ENCODE measurements at places on chromosomes 13 and 19.

DNA sequence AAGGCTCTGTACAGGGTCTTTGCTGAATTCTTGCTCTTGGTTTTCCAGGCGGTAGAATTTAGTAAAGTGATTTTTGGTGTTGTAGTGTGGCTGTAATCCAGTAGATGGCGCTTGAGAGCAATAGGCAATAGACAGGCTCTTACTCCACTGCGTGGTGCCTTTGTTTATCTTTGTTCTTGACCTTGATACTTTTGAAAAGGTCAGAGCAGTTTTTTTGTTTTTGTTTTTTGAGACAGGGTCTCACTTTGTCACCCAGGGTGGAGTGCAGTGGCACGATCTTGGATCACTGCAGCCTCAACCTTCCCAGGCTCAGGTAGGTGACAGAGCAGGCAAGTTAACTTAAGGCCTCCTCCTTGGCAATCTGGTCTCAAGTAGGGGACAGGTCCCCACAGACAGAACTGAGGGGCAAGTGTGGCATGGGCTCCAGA is 12.2 kb upstream of the LILRA5 start:
- H3K4me1 ChIP-seq, result peaks cover 9% of the 10 kb centered on the region
- no peaks in the 10 kb centered on the region for H3K36me3 ChIP-seq
- H3K4me3 ChIP-seq, result no peak overlapping the region

- H3K4me1 ChIP-seq, result peaks cover 7% of the 10 kb centered on the region
- peak overlapping the region; percentile 43 for H3K27ac ChIP-seq
- H3K27me3 ChIP-seq, result no peaks in the 10 kb centered on the region
- no peak for DNase-seq
- H3K4me3 ChIP-seq, result no peak overlapping the region
Measured at GRCh38 chr19:49860336-49861102, 6.9 kb downstream of the PNKP start.

GRCh38 chr19:13396250-13397080 is 109.8 kb downstream of the CACNA1A start:
- no peaks in the 10 kb centered on the region for H3K4me1 ChIP-seq
- no peak overlapping the region for H3K27ac ChIP-seq
- DNase-seq, result no peak
- H3K4me3 ChIP-seq, result no peak overlapping the region
- peaks cover 35% of the 10 kb centered on the region for H3K27me3 ChIP-seq

DNA sequence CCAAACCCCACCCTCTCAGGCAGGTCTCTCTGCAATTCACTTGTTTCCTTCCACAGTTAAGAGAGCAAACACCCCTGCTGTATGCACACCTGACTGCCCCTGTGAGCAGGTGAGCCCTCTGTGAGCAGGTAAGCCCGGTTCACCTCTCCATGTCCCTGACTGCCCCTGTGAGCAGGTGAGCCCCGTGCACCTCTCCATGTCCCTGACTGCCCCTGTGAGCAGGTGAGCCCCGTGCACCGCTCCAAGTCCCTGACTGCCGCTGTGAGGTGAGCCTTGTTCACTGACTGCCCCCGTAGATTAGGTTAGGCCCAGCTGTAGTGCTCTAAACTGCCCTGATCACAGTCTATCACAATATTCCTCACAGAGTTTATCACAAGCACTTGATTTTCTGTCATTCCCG is 29.2 kb downstream of the TMTC4 start:
- no peak for DNase-seq
- peaks cover 15% of the 10 kb centered on the region for H3K36me3 ChIP-seq
- no peaks in the 10 kb centered on the region for H3K4me1 ChIP-seq
- H3K27ac ChIP-seq, result peak overlapping the region; percentile 32
- no peak overlapping the region for H3K4me3 ChIP-seq

- no peak overlapping the region for H3K4me3 ChIP-seq
- DNase-seq, result no peak
- H3K27me3 ChIP-seq, result no peaks in the 10 kb centered on the region
- peaks cover 53% of the 10 kb centered on the region for H3K36me3 ChIP-seq
- H3K27ac ChIP-seq, result no peak overlapping the region
- H3K4me1 ChIP-seq, result no peaks in the 10 kb centered on the region
Measured at GRCh38 chr13:100433475-100433874, 155.1 kb downstream of the GGACT start.

- H3K27me3 ChIP-seq, result peaks cover 4% of the 10 kb centered on the region
- no peak overlapping the region for H3K27ac ChIP-seq
- H3K4me3 ChIP-seq, result no peak overlapping the region
- no peaks in the 10 kb centered on the region for H3K4me1 ChIP-seq
- H3K36me3 ChIP-seq, result no peaks in the 10 kb centered on the region
Measured at GRCh38 chr19:3140667-3141038, 4.8 kb downstream of the GNA15 start.

DNA sequence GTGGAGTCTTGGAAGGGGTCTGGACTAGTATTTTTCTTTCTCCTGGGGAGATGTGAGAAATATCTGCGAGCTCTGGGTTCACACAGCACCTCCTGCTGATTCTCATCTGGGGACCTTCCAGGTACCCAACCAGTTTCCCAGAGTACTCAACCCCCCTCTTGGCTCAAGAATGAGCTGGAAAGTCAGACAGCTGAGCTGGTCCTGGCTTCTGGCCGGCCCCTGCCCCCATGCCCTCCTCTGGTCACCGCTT is 2.2 kb upstream of the PDE4A start:
- H3K4me1 ChIP-seq, result peaks cover 58% of the 10 kb centered on the region
- no peak for DNase-seq
- H3K27ac ChIP-seq, result no peak overlapping the region
- peaks cover 33% of the 10 kb centered on the region for H3K27me3 ChIP-seq
- no peaks in the 10 kb centered on the region for H3K36me3 ChIP-seq

DNA sequence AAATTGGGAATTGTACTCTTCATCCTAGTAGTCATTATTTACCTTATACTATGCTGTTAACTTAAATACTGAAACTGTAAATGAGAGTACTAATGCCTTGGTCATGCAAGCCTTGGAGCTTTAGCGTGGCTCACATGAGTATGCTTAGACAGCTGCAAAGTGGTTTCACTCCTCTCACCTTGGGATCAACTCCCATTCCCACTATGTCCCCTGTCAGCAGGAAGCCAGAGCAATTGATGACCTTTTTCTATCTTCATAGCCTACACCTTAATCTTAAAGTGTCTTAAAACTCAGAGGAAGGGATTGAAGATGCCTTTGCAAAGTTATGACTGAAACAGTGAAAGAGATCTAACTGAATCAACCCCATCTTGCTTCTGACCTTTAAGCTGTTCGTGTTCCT is 33.2 kb upstream of the CEACAM8 start:
- no peak for DNase-seq
- H3K36me3 ChIP-seq, result no peaks in the 10 kb centered on the region
- H3K4me3 ChIP-seq, result no peak overlapping the region
- peaks cover 28% of the 10 kb centered on the region for H3K27me3 ChIP-seq
- H3K27ac ChIP-seq, result no peak overlapping the region
- H3K4me1 ChIP-seq, result no peaks in the 10 kb centered on the region

GRCh38 chr13:42969565-42970172 is 22.4 kb downstream of the EPSTI1 start:
- H3K27me3 ChIP-seq, result no peaks in the 10 kb centered on the region
- H3K27ac ChIP-seq, result peak overlapping the region; percentile 71
- peak; percentile 89 for DNase-seq
- no peak overlapping the region for H3K4me3 ChIP-seq

- no peak overlapping the region for H3K27ac ChIP-seq
- H3K36me3 ChIP-seq, result no peaks in the 10 kb centered on the region
- no peak for DNase-seq
- peaks cover 5% of the 10 kb centered on the region for H3K27me3 ChIP-seq
- no peak overlapping the region for H3K4me3 ChIP-seq
Measured at GRCh38 chr13:24644036-24644435, 36.2 kb upstream of the ATP12A start.

DNA sequence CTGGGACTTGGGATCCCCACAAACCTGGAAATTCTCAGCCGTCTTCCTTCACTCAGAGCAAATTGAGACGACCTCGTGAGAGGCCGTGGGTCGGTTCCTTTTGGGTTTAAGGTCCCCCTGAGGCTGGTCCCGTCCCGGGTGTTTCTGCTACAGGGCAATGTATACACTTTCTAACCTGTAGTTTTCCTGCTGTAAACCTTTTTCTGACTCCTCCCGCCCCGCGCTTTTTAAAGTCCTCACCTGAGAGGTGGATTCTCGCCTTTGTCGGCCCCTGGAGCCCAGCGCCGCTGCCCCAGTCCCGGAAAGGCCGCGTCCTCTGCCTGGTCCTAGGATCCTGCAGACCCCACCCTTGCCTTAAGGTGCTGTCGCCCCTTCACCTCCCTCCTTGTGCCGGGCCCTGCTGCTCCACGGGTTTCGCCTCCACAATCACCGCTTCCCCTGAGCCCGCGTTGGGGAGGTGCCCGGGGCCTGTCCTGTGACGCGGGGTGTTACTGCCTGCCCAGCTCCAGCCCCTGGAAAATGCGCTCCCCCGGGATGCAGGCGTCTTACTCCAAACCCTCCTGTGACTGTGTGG is 391 bp downstream of the ZNF761 start:
- no peak for DNase-seq
- peaks cover 32% of the 10 kb centered on the region for H3K36me3 ChIP-seq
- H3K4me3 ChIP-seq, result peak overlapping the region; percentile 98

DNA sequence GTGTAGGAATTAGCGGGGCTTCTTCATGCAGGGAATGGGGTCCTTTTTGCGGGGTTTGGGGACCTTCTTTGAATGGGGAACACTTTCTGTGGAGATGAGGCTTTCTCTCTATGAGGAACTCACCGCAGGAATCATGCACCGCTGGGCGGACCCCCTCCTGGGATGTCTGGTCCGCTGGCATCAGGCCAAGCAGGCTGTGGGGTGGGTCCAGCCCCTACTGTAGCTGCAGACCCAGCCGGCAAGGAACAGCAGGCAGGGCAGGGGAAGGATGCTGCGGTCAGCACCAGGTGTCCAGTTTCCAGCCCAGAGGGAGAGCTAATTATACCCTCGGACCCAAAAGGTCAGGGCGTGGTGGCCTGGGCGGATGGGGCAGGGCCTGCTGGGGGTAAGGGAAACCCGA is 1.8 kb downstream of the MYBPC2 start:
- no peak overlapping the region for H3K27ac ChIP-seq
- peaks cover 35% of the 10 kb centered on the region for H3K4me1 ChIP-seq
- peaks cover 9% of the 10 kb centered on the region for H3K27me3 ChIP-seq
- H3K4me3 ChIP-seq, result no peak overlapping the region

DNA sequence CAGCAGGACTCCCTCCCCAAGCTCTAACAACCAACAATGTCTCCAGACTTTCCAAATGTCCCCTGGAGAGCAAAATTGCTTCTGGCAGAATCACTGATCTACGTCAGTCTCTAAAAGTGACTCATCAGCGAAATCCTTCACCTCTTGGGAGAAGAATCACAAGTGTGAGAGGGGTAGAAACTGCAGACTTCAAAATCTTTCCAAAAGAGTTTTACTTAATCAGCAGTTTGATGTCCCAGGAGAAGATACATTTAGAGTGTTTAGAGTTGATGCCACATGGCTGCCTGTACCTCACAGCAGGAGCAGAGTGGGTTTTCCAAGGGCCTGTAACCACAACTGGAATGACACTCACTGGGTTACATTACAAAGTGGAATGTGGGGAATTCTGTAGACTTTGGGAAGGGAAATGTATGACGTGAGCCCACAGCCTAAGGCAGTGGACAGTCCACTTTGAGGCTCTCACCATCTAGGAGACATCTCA is 6.2 kb upstream of the CEACAM5 start:
- no peak overlapping the region for H3K4me3 ChIP-seq
- no peak overlapping the region for H3K27ac ChIP-seq
- no peak for DNase-seq
- H3K27me3 ChIP-seq, result peaks cover 27% of the 10 kb centered on the region
- peaks cover 3% of the 10 kb centered on the region for H3K36me3 ChIP-seq
- peaks cover 6% of the 10 kb centered on the region for H3K4me1 ChIP-seq

- no peaks in the 10 kb centered on the region for H3K36me3 ChIP-seq
- DNase-seq, result no peak
- peak overlapping the region; percentile 72 for H3K27ac ChIP-seq
- peaks cover 53% of the 10 kb centered on the region for H3K4me1 ChIP-seq
- H3K27me3 ChIP-seq, result no peaks in the 10 kb centered on the region
Measured at GRCh38 chr19:17719730-17720400, 585 bp downstream of the MAP1S start.

- no peaks in the 10 kb centered on the region for H3K4me1 ChIP-seq
- no peaks in the 10 kb centered on the region for H3K36me3 ChIP-seq
- H3K27me3 ChIP-seq, result peaks cover 19% of the 10 kb centered on the region
- no peak overlapping the region for H3K4me3 ChIP-seq
- no peak overlapping the region for H3K27ac ChIP-seq
Measured at GRCh38 chr13:39379118-39379517, 223.9 kb downstream of the LHFPL6 start.

- no peak for DNase-seq
- H3K4me1 ChIP-seq, result no peaks in the 10 kb centered on the region
- H3K27me3 ChIP-seq, result no peaks in the 10 kb centered on the region
- no peak overlapping the region for H3K27ac ChIP-seq
Measured at GRCh38 chr13:43864921-43865320, 14.6 kb downstream of the CCDC122 start.

Data from naive thymus-derived CD8-positive, alpha-beta T cell (primary cell).